HS-5 (cell line): ENCODE measurements at places on chromosomes 11 and 22.
A peak's percentile ranks its signal among the peaks of the same experiment; 100 is the strongest.

GRCh38 chr11:120911943-120912342 lies 112.0 kb upstream of the TBCEL start:
- DNase-seq, result no peak

DNA sequence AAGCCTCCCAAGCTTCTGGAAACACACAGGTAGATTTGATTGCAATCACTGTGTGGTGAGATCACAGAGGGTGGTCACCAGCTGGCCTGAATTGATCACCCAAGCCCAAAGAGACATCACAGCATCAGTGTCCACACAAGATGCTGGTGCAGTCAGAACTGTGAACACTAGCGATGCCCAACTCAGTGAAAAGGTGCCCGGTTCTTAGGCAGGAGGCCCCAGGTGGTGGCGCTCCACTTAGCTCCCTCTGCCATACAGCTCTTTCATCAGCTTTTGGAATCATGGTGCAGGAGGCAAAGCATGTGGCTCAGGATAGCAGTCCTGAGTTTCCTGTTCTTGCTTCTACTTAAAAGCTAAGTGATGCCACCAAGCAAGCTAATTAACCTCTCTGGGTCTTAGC lies 11.1 kb downstream of the DGCR2 start:
- no peak for DNase-seq

DNA sequence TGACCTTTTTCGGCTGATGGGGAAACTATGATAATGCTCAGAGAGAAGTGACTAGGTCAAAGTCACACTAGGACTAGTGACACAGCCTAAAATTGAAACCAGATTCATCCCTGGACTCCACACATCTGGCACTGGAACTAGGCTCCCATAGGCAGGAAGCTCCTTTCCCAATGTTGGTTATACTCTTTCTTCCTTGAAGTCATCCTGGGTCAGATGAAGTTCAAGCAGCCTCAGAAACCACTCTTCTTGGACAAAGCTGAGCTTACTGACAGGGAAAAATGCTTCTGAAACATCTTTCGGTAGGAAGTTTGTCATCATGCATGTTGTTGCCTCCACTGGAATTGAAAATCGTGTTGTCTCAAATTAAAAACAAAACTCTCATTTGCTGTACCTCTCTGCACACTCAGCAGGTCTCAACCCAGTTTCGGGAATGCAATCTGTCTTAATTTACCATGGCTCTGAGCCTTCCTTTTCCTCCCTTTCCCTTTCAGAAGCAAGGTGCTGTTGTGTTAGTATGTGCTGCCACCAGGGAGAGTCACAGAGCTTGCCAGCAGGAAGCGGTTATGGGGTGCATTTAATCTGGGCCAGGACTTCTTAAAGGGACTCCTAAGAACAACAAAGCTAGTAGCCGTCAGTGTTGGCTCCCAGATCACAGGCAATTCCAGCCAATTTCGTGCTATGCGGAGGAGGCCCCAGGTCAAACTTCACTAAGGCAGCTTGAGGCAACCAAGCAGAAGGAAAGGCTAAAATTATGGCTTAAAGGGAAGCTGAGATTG lies 384.8 kb downstream of the TENM4 start:
- DNase-seq, result peak; percentile 39

DNA sequence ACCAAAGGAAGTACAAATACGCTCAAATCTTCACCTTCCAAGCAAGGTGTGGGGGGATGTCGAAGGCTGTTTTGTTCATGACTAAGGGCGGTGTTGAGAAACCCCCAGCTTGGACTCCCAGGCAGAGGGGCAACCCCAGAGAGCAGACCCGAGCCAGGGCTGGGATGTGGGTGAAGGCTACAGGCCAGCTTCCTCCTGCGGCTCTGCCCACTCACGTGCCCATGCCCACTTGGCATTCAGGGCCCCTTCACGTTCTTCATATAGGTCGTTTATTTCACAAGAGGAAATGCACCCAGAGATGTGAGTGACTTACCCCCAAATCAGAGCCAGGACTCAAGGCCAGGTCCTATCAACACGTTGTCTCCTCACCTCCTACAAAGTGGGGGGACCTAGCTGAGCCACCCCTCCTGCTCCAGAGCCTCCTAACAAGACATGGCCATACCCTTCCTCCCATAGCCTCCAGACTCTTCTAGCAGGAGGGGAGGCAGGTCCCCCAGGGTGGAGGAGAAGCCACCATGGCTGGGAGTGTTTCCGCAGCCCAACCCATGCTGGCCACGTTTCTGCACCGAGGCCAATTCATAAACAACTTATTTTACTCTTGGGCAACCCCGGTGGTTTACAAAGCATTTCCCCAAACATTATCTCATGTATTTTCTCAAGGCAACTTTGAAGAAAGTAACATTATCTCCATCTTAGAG lies 22.0 kb downstream of the TMEM184B start:
- no peak for DNase-seq

GRCh38 chr11:10818594-10818993 lies 9.9 kb upstream of the EIF4G2 start:
- peak; percentile 94 for DNase-seq

GRCh38 chr22:37343863-37344734 lies 61.8 kb downstream of the CYTH4 start:
- DNase-seq, result no peak

GRCh38 chr11:26741036-26741435 lies 19.2 kb upstream of the SLC5A12 start:
- DNase-seq, result no peak

DNA sequence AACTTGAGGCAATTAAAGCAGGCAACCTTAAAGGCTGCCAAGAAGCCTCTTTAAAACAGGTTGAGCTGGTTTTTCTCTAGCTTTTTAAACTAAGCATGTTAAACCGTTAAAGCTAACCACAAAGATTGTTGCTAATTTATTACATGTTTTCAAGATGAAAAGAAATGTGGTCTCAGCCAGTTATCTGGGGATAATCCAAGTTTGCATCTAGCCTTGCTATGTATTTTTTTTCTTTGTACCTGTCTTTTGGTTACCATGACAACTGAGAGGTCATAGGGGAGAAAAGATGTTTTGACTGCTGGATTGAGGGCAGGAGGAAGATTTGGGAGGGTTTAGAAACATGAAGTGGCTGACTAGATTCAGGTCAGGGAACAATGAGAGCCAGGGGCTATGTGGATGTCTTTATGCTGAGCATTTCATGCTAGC lies 19.2 kb upstream of the PGM2L1 start:
- no peak for DNase-seq

DNA sequence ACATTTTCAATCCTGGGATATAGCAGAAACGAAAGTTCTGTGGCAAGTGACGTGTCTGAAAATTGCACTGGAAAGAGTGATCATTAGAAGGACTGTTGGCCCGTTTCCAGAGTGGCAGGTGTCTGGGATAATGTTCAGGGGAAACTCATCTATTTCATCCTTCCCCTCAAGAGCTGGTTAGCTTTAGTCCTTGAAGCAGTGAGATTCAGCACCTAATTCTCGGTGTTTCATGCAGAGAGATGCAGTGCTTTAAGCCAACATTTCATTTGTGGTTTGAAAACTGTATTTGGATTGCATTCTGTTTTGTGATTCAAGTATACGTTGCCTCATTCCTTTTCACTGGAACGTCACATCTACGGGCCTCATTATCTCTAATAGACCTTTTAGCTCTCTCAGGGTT lies 205.0 kb upstream of the RAG2 start:
- no peak for DNase-seq

GRCh38 chr11:63557570-63557969 lies 5.6 kb downstream of the PLAAT2 start:
- no peak for DNase-seq

DNA sequence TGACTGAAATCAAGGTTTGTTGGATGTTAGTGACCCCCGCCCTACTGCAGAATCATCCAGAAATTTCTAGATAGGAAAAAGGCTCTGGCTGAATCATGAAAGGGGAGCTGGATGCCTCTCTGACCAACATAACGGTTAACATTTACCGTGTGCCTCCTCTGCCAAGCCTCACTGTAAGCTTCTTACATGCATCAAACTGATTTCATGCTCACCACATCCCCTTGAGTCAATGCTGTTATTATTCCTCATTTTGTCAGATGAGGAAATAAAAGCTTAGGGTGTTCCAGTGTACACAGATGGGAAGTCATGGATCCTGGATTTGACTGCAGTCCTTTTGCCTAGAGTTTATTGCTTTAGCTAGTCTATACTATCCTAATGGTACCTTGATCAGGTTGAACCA lies 5.9 kb upstream of the HMOX1 start:
- no peak for DNase-seq

DNA sequence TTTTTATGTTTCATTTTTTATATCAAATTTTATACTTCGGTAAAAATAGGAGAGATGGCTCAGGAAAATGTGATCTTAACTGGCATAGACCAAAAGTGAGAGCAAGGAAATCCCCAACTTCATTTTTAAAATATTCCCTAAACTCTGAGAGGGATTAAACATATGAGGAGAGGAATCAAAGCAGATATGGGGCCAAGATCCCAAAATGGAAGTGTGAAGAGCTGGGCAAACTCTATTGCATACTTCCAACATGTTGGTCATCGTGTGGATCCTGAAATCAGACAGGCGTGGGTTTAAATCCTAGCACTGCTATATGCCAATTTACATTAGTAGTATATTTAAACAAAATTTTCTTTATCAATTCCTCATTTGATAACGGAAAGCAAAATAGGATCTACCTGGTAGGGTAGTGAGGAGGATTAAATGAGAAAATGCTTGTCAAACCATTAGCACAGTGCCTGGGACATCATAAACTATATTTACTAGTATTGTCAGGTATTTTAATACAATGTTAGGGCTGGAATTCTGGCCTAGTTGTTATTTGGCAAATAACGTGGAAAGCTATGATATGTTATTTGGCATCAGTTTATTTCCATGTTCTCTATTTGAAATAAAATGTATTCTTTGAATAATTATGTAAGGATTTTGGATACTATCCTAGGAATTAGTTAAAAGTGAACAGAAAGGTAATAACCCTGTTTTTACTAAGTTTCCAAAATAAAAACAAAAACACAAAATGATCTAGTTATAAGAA lies 392.8 kb upstream of the CCDC90B start:
- DNase-seq, result no peak

DNA sequence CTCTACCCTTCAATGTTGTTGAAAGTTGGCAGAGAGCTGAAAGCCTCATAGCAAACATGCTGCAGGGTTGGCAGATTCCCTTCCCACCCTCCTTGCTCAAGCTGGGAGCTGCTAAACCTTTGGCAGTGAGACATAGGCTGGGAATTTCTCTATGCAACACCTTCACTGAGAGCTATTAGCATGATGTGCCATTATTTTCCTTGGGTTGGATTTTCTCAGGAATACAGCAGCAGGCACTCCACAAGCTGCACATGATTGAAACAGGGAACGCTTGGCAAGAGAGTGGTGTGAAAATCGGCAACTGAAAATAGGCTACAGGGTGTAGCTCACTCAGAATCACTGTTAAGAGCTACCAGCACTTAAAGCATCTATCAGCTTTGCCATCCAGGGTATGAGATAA lies 9.6 kb upstream of the ALKBH3 start:
- no peak for DNase-seq

GRCh38 chr11:11446967-11447366 lies 93.9 kb upstream of the CSNK2A3 start:
- DNase-seq, result no peak

GRCh38 chr11:69463181-69463994 lies 18.1 kb upstream of the LINC01488 start:
- DNase-seq, result no peak

GRCh38 chr11:110337570-110338193 lies 41.3 kb upstream of the RDX start:
- DNase-seq, result no peak

DNA sequence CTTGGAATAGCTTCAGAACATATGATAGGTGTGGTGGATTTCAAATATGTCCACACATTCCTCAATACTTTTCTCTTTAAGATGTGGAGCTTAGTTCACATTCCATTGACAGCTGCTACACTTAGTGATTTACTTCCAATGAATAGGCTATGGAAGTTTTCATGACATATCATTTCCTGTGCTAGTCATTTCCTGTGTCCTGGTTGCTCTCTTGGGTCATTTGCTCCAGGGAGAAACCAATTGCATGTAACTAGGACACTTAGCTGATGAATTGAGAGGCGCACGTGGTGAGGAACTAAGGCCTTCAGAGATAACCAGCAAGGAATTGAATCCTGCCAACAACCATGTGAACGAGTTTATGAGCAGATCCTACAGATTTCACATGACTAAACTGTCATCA lies 120.9 kb downstream of the SLC17A6 start:
- peak; percentile 91 for DNase-seq

GRCh38 chr11:73445980-73446379 lies 69.8 kb downstream of the RELT start:
- no peak for DNase-seq

DNA sequence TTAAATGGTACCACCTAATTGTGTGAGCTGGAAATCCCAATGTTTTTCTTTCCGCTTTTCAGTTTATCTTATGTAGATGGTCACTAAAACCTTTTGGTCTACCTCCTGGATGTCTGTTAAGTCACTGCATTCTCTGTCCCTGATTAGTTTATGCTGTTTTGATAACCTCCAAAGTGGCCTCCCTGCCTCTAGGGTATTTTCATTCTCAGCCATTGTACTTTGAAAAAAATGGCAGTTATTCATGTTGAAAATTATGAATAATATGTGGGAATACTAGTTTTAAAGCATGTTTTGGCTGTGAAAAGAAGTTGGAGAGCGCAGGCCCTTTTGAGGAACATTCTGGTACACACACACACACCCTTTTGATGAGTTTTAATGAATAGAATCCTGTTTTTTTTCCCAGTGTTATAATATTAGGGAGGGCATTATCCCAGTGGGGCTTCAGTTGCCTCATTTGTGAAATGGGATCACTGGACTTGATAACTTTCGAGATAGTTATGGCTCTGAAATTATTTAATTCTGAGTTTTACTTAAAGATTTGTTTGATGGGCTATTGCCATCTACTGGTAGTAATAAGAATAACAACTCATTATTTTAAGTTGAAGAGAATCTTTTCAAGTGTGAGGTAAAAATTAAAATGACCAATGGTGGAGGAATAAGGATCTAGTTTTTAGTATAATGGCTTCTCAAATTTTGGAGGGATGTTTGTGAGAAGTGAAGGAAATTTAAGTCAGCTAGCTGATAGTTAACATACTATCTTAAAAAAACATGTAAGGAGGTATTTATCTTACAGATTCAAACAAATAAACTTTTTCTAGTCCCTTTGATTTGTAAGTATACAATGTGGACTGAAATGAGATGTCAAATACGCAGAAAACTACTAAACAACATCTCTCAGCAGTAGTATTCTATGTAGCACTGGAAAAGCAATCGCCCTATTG lies 3.9 kb downstream of the FDX1 start:
- no peak for DNase-seq

- no peak for DNase-seq
These were observed 1.0 kb upstream of the ATG2A start for GRCh38 chr11:64918017-64918416.
